GM12878 (cell line): ENCODE measurements at places on chromosomes 5 and 9. TPM values are rescaled to one million over a fixed set of nuclear protein-coding genes. Genes with fewer than 3 reads are reported as not detected.

DNA sequence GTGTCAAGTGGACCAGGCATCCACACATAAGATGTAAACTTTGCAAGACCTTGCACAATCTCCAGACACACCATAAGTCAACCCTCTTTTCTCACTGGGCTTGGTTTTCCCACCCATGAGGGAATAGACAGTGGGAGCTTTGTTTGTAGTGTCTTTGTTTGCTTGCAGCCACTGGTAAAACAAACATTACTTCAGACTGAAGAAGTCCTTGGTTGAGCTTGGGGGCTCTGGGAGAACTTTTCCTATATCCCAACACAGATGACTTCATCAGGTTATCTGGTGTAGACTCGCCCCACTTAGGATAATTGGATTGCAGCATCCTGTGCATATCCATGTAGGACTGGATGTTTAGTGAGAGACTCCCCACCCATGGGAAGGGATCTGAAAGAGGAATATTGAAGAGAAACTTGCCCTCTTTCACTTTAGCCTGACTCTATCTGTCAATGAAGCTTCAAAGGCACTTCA lies 11.5 kb upstream of the ADGRV1 start:
- H3K4me1 ChIP-seq, result no peaks in the 10 kb centered on the region
- H3K27ac ChIP-seq, result no peak overlapping the region
- H3K27me3 ChIP-seq, result no peaks in the 10 kb centered on the region
- no peak overlapping the region for H3K4me3 ChIP-seq
- no peaks in the 10 kb centered on the region for H3K36me3 ChIP-seq

GRCh38 chr5:119274767-119275130 lies 81.1 kb upstream of the TNFAIP8 start:
- H3K27me3 ChIP-seq, result no peaks in the 10 kb centered on the region
- peak overlapping the region; percentile 77 for H3K27ac ChIP-seq
- no peaks in the 10 kb centered on the region for H3K36me3 ChIP-seq
- H3K4me1 ChIP-seq, result peaks cover 66% of the 10 kb centered on the region

DNA sequence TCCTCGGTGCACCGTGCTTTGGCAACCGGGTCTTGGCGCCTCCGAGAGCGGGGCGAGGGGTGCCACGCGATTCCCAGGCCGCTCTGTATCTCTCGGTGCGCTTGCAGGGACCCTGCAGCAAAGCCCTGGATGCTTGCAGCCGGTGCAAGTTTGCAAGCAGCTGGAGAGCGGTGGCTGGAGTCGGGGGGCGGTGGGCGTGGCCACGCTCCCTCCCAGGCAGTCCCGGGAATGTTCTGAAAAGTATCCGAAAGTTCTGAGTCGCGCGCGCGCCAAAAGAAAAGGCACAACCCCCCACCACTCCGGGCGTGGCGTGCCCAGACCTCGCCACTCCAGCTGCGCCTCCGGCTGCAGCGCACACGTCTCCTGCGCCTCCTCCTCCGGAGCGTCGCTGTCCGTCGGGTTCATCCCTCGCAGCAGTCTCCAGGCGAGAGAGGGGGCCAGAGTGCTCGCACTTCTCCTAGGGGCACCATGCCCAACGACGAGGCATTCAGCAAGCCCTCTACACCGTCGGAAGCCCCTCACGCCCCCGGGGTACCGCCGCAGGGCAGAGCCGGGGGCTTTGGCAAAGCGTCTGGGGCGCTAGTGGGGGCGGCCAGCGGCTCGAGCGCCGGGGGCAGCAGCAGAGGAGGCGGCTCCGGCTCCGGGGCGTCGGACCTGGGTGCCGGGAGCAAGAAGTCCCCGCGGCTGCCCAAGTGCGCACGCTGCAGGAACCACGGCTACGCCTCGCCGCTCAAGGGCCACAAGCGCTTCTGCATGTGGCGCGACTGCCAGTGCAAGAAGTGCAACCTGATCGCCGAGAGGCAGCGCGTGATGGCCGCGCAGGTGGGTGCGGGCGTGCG lies at the start of gene DMRT1:
Gene DMRT1, plus strand, starts transcription at position 327 of the 839 bp plus-strand sequence. Its CDS starts 142 bp downstream, at position 469.
- no peaks in the 10 kb centered on the region for H3K36me3 ChIP-seq
- no peak within 1 kb of the TSS for H3K4me3 ChIP-seq
- H3K4me1 ChIP-seq, result no peaks in the 10 kb centered on the region
- H3K27me3 ChIP-seq, result peaks cover 9% of the 10 kb centered on the region
- DNase-seq, result no peak

GRCh38 chr9:106581973-106582372 lies 281.0 kb upstream of the ZNF462 start:
- DNase-seq, result no peak
- no peak overlapping the region for H3K4me3 ChIP-seq
- H3K27me3 ChIP-seq, result no peaks in the 10 kb centered on the region
- no peaks in the 10 kb centered on the region for H3K36me3 ChIP-seq

GRCh38 chr9:131671133-131671520 lies 68.7 kb downstream of the RAPGEF1 start:
- DNase-seq, result no peak
- H3K4me3 ChIP-seq, result no peak overlapping the region; the same call in 1 of the 2 replicates
- no peaks in the 10 kb centered on the region for H3K27me3 ChIP-seq
- H3K4me1 ChIP-seq, result peaks cover 82% of the 10 kb centered on the region

GRCh38 chr5:11452852-11453251 lies 451.4 kb downstream of the CTNND2 start:
- H3K4me1 ChIP-seq, result no peaks in the 10 kb centered on the region
- DNase-seq, result no peak
- no peaks in the 10 kb centered on the region for H3K27me3 ChIP-seq
- no peak overlapping the region for H3K27ac ChIP-seq
- H3K36me3 ChIP-seq, result no peaks in the 10 kb centered on the region

DNA sequence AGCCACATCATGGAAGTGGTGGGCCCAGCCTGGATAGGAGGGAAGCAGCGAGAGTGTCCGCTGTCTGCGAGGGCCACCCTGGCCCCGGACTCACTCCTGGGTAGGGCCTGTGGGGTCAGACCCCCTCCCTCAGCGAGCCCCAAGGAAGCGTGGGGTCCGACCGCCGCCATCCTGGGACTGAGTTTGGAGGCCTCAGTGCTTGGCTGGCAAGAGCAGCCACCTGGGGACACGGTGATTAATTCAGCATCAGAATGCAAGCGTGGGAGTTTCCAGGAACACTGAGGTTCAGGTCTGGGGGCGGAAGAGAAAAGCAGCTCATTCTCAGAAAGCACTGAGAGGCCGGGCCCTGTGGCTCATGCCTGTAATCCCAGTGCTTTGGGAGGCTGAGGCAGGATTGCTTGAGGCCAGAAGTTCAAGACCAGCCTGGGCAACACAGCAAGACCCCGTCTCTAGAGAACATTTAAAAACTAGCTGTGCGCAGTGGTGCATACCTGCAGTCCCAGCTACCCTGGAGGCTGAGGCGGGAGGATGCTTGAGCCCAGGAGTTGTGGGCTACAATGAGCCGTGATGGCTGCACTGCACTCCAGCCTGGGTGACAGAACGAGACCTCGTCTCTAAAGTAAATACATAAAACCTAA lies 18.3 kb upstream of the CAMSAP1 start:
- peak overlapping the region; percentile 24; the same call in 1 of the 2 replicates for H3K27ac ChIP-seq
- H3K36me3 ChIP-seq, result peaks cover 2% of the 10 kb centered on the region
- H3K4me3 ChIP-seq, result no peak overlapping the region
- peaks cover 22% of the 10 kb centered on the region for H3K4me1 ChIP-seq
- no peak for DNase-seq
- no peaks in the 10 kb centered on the region for H3K27me3 ChIP-seq

GRCh38 chr9:20331095-20331685 lies 291.1 kb downstream of the MLLT3 start:
- H3K27me3 ChIP-seq, result no peaks in the 10 kb centered on the region; the same call in 1 of the 2 replicates
- no peak for DNase-seq
- H3K36me3 ChIP-seq, result no peaks in the 10 kb centered on the region
- peaks cover 5% of the 10 kb centered on the region; the same call in 1 of the 2 replicates for H3K4me1 ChIP-seq

- H3K4me1 ChIP-seq, result no peaks in the 10 kb centered on the region
- no peaks in the 10 kb centered on the region for H3K27me3 ChIP-seq
- no peak overlapping the region for H3K4me3 ChIP-seq
- no peak for DNase-seq
- no peaks in the 10 kb centered on the region for H3K36me3 ChIP-seq
Measured at GRCh38 chr5:155189981-155190380, 176.4 kb downstream of the KIF4B start.

- H3K4me1 ChIP-seq, result no peaks in the 10 kb centered on the region
- no peak overlapping the region for H3K4me3 ChIP-seq
- H3K36me3 ChIP-seq, result peaks cover 2% of the 10 kb centered on the region
- no peak for DNase-seq
- H3K27me3 ChIP-seq, result no peaks in the 10 kb centered on the region
- no peak overlapping the region for H3K27ac ChIP-seq
Measured at GRCh38 chr5:131322926-131323325, 59.1 kb downstream of the CDC42SE2 start.

DNA sequence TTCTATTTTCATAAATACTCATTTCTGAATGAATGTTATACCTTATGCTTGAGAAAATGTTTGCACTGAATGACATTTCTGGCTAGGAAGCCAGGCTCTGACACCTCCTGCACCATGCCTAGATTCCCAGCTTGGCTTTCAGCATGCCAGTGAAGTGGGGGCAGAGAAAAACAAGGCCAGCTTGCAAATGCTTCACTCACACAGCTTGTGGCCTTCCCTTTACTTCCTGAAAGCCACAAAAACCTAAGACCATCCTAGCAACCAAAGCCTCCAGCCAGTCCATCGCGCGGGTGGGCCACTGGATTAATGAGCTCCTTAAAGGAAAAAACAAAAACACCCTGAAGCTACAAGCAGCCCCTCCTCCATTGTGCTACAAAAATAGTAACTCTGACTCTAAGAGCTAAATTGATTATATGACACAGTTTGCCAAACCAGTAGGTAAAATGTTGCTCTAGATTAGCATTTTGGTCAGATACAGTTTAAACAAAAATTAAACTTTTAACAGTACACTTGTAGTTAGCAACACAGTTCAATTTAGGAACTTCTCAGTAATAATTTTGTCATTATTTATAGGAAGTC lies 159.9 kb downstream of the TSSK1B start:
- H3K27ac ChIP-seq, result no peak overlapping the region
- no peak overlapping the region for H3K4me3 ChIP-seq
- DNase-seq, result no peak
- no peaks in the 10 kb centered on the region for H3K4me1 ChIP-seq

- no peak for DNase-seq
- no peak overlapping the region for H3K4me3 ChIP-seq
- no peaks in the 10 kb centered on the region for H3K4me1 ChIP-seq
- no peaks in the 10 kb centered on the region for H3K36me3 ChIP-seq
- H3K27me3 ChIP-seq, result no peaks in the 10 kb centered on the region
Measured at GRCh38 chr9:17031546-17031945, 103.3 kb upstream of the CNTLN start.

DNA sequence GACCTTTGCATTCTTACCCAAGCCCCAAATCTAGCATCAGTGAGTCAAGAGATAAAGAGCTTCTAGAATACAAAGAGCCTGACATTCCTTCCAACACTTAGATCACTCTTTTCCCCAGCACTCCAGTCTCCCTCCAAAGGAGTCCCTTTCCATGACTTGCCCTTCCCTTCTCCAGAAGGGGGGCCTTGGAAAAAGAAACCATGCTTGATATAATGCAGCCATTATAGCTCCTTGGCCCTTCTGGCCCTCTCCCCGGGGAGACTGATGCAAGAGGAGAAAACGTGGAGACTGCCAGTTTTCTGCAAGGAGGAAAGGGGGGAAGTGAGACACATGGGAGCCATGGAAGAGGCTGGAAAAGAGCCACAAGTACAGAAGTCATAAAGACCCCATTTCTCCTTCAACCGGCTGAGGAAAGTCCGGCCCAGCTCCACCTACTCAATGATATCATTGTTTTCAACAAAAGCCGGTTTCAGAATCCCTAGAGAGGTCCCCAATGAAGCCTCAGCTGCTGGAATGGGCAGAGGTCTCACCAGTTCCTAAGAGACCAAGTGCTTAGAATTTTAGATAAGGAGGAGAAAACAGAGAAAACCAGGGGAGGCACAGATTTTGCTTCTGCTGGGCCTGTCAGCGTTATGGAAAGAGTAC lies 29.0 kb downstream of the ADAM19 start:
- DNase-seq, result no peak
- peaks cover 52% of the 10 kb centered on the region for H3K4me1 ChIP-seq
- no peak overlapping the region for H3K4me3 ChIP-seq
- no peaks in the 10 kb centered on the region for H3K27me3 ChIP-seq

The TRIP13 gene
- total RNA-seq, result 21.9 and 27.9 TPM in 2 replicates

The SPATA6L gene
- 1.6 and 2.1 TPM in 2 replicates for total RNA-seq

The LECT2 gene
- not detected in 2 replicates for total RNA-seq
